CD8-positive, alpha-beta memory T cell (primary cell): ENCODE measurements at places on chromosomes 12 and 14. TPM values are rescaled to one million over a fixed set of nuclear protein-coding genes. Genes with fewer than 3 reads are reported as not detected.

Gene CLEC4C
- not detected for polyA plus RNA-seq

Gene TPH2
- not detected for polyA plus RNA-seq

Gene GTF2A1
- 8.2 TPM for polyA plus RNA-seq

Gene PSMD9
- 99.3 TPM for polyA plus RNA-seq

Gene ORAI1
- polyA plus RNA-seq, result 237 TPM

Gene C12orf54
- not detected for polyA plus RNA-seq

Gene PAPLN
- polyA plus RNA-seq, result 0.23 TPM

Gene FAM181A
- not detected for polyA plus RNA-seq

Gene BCL11B
- polyA plus RNA-seq, result 9.7 TPM

Gene SMIM41
- not detected for polyA plus RNA-seq

Gene PRPH
- polyA plus RNA-seq, result not detected

Gene PTPN6
- 379 TPM for polyA plus RNA-seq

Gene CIDEB
- 27.5 TPM for polyA plus RNA-seq

Gene OTX2
- not detected for polyA plus RNA-seq

Gene NPAS3
- not detected for polyA plus RNA-seq

Gene HECTD1
- polyA plus RNA-seq, result 33.6 TPM

Gene MAP3K9
- 1.9 TPM for polyA plus RNA-seq

Gene KRT7
- not detected for polyA plus RNA-seq

Gene AP1G2
- 80.8 TPM for polyA plus RNA-seq

Gene MYH6
- polyA plus RNA-seq, result not detected

Gene GALNT16
- not detected for polyA plus RNA-seq

Gene TSPAN8
- not detected for polyA plus RNA-seq

Gene MBD6
- 4.2 TPM for polyA plus RNA-seq

Gene CD163L1
- polyA plus RNA-seq, result not detected

Gene MMP19
- polyA plus RNA-seq, result not detected

Gene P2RX7
- 9.2 TPM for polyA plus RNA-seq

Gene CLEC1B
- not detected for polyA plus RNA-seq

Gene BHLHE41
- polyA plus RNA-seq, result not detected

Gene RHOJ
- polyA plus RNA-seq, result not detected

Gene USP44
- polyA plus RNA-seq, result 3.2 TPM

Gene TMEM30B
- polyA plus RNA-seq, result 6.5 TPM

Gene TAS2R50
- polyA plus RNA-seq, result not detected
